NCI-H1694 treated with DMSO at 0.1 percent for 48 hours (cell line): ENCODE measurements at places on chromosomes 4 and X.

DNA sequence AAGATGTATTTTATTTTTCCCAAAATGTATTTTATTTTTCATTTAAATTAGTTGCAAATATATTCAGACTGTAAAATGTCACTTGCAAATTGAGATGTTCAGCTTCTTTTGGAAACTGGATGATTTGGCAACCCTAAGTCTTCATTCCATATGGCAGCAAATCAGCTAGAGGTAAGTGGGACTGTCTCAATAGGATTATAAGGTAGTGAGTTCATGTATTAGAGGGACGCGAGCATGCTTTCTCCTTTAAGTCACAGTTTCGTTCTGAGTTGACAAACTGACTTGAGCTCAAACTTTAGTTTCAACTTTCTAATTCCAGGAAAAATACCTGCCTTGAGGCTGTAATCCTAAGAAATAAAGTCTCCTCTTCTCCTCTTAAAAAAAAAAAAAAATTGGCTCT is 44.2 kb upstream of the TMEM131L start:
- DNase-seq: no peak

- no peak for DNase-seq
Observed at GRCh38 chr4:121360495-121360894, 20.3 kb downstream of the QRFPR start.

DNA sequence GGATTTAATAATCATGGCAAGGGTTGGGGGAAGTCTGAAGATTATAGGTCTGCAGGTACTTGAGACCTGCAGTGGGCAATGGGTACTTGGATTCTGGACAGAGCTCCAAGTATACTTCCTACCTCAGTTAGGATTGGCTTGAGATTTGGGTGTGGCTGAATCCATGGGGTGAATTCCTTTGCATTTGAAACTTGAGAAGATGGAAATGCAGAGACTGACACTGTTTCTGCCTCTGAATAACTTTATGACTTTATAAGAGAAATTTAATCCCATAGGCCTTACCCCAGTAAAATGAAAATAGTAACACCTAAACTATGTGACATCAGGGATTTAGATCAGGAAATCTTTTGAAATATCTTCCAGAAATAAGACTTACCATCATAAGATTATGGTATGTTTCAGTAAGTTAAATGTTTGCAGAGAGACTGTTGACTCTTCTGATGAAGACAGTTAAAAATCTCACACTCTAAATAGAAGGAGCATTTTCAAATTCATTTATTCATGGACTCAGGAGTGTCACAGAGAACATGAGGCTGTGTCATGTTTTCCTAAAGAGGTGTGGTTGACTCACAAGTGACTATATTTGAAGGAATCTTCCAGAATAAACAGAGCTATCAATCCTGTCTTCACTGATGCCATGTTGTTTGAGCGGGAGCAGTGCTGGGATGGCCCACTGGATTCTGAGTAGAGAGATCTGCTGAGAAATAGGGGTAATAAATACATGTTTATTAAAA is 513.5 kb upstream of the NR3C2 start:
- no peak for DNase-seq

GRCh38 chr4:38088321-38088720 is 128.1 kb downstream of the PTTG2 start:
- no peak for DNase-seq

DNA sequence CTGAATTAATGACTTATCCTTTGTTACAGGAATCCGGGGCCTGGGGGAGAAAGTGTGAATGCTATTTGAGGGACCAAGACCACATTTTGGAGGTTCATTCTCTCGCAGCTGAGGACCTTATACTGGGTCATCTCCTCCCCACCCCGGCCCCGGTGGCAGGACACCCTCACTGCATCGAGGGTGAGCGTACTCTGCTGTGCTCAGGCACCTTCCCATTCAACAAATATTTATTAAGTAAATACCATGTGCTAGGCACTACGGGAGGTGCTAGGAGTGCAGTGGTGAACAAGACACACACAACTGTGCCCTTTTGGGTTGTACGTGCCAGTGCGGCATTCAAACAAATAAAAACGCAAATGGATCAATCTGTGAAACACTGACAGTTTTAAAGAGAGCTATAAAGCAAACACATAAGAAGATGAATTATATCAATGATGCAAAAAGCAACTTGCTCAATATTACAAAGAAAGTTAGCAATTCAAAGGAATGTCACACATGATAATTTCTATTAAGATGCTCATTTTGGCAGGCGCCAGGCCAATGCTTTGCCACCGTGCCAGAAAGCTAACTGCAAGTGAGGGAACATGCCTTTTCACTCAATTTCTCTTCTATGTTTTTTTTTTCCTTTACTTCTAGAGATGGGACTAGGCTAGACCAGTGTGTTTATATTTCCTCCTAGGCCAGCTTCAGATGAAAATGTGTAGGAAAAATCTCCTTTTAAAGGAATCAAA is 24.6 kb downstream of the ADGRG2 start:
- DNase-seq: no peak

- no peak for DNase-seq
Observed at GRCh38 chr4:104919406-104919805, 227.3 kb upstream of the TET2 start.

DNA sequence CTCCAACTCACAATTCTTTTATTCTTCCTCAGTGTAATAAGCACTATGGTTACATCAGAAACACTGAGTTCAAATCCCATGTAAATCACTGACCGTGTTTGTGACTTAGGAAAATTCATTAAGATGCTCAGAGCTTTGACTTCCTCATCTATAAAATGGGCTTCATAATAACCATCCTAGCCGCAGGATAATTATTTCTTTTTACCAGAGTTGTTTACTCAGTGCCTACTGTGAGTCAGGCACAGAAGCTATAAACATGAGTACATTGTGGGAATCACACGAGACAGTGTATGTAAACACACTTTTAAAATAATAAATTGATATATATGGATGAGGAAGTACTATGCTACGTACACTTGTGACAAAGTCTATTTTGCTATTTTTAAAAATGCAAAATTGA is 296.3 kb upstream of the TENM3 start:
- no peak for DNase-seq
